CD4-positive, alpha-beta T cell treated with Interleukin-17A for 1 hour (primary cell): ENCODE measurements at places on chromosomes 16 and 17.

GRCh38 chr17:8466873-8467272, 31.2 kb downstream of the NDEL1 start:
- DNase-seq, result no peak

DNA sequence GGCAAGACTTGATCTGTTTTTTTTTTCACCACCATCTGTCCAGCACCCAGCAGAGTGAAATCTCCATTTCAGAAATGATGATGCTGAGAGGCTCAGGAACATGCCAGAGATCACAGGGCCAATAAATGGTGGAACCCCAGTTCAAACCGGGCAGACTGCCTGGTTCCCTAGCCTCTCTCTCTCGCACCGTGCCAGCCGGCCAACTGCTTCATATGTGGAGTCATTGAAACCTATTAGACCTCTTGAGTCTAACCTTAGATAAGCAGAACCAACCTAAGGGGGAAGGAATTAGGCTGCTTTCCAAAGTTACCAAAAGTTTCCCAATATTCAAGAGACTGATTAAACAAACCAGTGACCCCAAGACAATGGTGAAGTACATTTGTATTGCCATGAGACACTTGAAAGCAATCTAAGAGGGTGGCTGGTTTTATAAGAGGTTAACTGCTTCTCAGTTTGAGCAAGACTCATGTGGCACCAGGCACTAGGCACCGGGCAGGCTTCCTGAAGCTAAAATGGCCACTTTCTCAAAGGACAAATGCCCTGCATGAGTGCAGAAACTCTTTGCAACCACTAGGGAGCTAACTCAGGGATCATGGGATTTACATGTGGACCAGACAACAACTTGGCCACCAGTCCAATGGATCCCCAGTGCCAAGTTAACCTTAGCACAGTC, 18.4 kb downstream of the TOX3 start:
- no peak for DNase-seq

DNA sequence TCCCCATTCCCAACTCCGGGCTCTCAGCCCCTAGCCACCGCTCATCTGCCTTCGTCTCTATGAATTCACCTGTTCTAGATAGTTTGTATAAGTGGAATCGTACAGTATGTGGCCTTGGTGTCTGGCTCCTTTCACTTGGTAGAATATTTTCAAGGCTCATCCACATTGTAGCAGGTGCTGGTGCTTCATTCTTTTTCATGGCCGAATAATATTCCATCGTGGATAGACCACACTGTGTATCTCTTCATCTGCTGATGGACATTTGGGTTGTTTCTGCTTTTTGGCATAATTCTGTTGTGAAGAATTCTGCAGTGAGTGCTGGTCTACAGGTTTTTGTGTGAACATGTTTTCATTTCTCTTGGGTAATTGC, 324.2 kb downstream of the SEC14L1 start:
- no peak for DNase-seq

DNA sequence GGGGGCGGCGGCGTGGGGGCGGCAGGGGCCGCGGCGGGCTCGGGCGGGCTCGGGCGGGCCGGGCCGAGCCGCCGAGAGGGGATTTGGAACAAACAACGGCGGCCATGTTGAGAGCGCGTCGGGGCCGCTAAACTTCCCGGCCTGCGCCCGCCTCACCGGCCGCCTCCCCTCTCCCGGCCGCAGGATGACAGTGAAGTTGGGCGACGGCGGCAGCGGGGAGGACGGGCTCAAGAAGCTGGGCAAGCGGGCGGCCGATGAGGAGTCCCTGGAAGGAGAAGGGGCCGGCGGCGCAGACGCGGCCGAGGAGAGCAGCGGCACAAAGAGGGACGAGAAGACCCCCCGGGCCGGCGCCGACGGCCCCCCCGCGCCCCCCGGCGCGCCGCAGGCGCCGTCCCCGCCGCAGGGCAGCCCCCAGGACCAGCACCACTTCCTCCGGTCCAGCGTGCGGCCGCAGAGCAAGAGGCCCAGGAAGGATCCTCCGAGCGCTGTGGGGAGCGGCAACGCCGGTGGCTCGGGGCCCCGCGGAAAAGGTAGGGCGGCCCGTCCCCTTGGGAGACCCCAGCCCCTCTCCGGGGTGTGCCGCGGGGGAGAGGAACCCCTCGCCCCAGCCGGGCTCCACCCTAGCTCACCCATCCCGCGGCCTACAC, 2.4 kb downstream of the CRAMP1 start:
- DNase-seq, result no peak

DNA sequence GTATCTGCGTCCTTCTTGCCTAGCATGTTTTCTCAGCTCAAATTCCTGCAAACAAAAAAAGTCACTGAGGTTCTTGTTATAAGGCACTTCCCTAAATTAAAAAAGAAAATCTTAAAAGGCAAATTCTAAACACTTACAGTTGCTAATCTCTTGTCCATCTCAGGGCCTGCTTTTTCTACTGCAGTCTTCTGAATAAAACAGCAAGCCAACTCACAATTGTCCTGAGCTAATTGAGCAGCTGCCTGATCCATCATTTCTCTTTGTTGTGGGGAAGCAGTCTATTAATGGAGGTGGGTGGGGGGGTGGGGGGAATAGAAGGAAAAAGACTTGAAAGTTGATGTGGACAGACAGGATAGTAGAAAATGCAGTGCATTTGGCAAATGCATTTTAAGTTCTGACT, 27.0 kb downstream of the SETD6 start:
- DNase-seq, result no peak
